ENCODE measurements at places on chromosomes 6 and 20.

DNA sequence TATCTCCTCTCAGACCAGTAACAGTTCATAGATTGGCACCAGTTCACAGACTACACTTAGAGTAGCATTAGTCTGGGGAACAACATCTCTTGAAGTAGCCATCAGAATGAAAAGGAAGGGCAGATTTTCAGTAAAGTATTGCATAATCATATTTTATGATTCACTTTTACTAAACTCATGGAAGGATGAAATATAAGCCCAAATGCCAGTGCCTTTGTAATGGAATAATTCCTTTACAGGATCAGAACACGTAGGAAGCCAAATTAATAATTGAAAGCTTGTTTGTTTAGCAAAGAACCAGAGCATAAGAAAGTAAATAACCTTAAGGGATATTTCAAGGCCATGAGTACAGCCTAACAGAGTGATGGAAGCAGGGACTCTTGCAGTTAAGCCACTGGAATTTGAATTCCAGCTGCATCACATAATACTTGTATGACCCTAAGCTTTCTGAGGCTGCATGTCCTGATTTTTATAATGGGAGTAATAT lies 11.4 kb upstream of the LOC128125822 start:
- DNase-seq = no peak

- DNase-seq = no peak
Observed at GRCh38 chr6:33875696-33876095, 71.9 kb upstream of the MLN start.

GRCh38 chr6:31935823-31936222 lies 8.3 kb downstream of the C2 start:
- DNase-seq = no peak

- no peak for DNase-seq
Observed at GRCh38 chr6:112007805-112008204, 46.1 kb upstream of the CCN6 start.

DNA sequence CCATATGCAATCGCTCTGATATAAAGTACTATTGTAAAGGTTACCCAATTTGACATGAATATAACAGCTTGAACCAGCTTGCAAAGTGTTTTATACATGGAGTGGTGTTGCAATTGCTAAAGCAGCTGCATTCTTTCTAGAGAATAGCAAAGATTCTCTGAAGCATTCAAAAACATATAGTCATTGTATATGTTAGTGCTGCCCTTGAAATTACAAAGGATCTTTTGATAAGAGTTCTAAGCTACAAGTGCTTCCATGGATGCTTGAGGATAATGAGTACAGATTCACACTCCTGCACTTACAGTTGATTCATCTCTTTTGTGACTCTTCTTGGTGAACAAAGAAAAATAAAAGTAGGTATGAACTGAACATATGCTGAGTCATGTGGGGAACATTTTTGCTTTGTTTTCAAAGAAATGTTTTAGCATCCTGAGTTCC lies 175.7 kb downstream of the ALDH8A1 start:
- DNase-seq = no peak

- DNase-seq = no peak
Observed at GRCh38 chr6:141117874-141118273, 1014.9 kb upstream of the GJE1 start.

- DNase-seq = peak; percentile 14
Observed at GRCh38 chr6:121305957-121306607, 28.2 kb downstream of the TBC1D32 start.

GRCh38 chr20:52312132-52312729 lies 120.7 kb upstream of the ZFP64 start:
- DNase-seq = peak; percentile 46

GRCh38 chr6:82088978-82089771 lies 158.4 kb downstream of the IBTK start:
- no peak for DNase-seq

DNA sequence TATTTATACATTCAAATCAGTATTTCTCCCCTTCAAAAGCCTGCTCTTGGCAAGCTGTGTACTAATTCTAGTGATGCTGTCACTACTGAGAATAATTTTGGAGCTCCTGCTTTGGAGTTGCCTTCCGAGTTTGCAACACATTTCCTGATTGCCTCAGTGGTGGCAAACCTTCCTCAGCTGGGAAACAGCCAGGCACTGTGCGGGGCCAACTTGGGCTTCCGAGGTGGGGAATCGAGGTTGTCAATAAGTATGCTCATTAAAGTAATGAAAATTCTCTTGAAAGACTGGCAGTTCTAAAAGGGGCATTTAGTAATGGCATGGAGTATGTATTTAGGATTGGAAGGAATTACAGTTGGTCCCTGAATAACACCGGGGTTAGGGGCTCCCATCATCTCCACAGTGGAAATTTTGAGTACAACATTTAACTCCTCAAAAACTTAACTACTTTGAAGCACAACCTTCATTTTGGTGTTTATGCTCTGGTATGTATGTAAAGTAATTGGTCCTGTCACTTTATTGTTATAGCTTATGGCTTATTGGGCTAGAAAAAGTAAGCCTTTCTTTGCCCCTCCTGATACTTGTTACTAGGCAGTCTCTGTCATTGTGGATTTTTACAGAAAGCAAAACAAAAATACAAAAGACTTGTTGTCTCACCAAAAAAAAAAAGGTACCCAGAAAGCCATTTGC lies 2.7 kb downstream of the PAQR8 start:
- no peak for DNase-seq

- DNase-seq = no peak
Observed at GRCh38 chr6:116406678-116407345, 36.1 kb downstream of the DSE start.
